Spleen (tissue), 13 donors: ENCODE measurements at places on chromosomes 1 and 21.

- DNase-seq: no peak
Measured at GRCh38 chr1:193558491-193559028, 372.1 kb upstream of the B3GALT2 start.

DNA sequence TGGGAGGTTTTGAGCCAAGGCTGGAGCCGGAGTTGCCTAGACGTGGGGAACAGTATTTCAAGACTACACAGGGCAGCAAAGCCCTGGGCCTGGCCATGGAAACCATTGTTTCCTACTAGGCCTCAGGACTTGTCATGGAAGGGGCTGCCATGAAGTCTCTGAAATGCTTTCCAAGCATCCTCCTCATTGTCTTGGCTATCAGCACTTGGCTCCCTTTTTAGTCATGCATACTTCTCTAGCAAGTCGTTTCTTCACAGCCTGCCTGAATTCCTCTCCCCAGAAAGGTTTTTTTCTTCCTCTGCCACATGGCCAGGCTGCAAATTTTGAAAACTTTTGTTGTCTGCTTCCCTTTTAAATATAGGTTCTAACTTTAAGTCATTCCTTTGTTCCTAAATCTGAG, 406.6 kb upstream of the TMPRSS15 start:
- no peak for DNase-seq

- DNase-seq: no peak
Measured at GRCh38 chr1:66090859-66091457, 298.3 kb downstream of the PDE4B start.

- DNase-seq: no peak
Measured at GRCh38 chr1:70455291-70455690, 44.2 kb downstream of the CTH start.

GRCh38 chr1:22490309-22490708, 38.7 kb downstream of the ZBTB40 start:
- DNase-seq: no peak
